Activated T-cell treated with anti-CD3 and anti-CD28 coated beads, Interleukin-2, amount 50 U/mL, for 48 hours (primary cell): ENCODE measurements at places on chromosomes 7 and 10.

DNA sequence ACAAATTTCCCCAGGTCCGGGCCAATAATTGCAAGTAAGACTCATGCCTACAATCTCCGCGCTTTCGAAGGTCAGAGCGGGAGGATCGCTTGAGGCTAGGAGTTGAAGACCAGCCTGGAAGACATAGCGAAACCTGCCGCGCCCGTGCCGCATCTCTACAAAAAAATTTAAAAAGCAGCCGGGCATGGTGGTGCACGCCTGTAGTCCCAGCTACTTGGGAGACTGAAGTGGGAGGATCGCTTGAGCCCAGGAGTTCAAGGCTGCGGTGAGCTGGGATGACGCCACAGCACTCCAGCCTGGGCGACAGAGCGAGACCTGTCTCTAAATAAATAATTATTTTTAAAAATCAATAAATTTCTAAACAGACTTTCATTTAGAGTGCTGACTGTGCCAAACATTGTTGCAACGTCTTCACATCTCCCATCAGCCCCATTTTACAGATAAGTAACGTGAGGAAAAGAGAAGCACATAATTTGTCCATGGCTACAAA, 494 bp upstream of the CFAP43 start:
- no peak for DNase-seq

DNA sequence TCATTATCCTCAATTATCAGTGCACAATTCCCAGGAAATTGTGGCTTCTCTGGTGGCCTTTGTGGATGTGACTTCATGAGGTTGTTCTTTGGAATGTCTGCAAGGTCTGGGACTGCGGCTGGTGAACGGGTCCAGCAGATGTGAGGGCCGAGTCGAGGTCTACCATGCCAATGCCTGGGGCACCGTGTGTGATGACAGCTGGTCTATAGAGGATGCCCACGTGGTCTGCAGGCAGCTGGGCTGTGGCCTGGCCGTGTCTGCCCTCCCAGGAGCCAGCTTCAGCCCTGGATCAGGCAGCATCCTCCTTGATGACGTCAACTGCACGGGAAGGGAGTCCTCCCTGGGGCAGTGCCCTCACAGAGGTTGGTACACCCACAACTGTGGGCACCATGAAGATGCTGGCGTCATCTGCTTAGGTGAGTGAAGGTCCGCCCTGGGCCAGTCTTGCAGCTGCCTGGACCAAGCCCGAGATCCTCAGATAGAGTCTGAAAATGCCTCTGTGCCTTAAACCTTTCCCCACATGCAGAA, 46.9 kb downstream of the CUZD1 start:
- no peak for DNase-seq

GRCh38 chr7:15905251-15906040, 219.0 kb upstream of the MEOX2 start:
- no peak for DNase-seq

DNA sequence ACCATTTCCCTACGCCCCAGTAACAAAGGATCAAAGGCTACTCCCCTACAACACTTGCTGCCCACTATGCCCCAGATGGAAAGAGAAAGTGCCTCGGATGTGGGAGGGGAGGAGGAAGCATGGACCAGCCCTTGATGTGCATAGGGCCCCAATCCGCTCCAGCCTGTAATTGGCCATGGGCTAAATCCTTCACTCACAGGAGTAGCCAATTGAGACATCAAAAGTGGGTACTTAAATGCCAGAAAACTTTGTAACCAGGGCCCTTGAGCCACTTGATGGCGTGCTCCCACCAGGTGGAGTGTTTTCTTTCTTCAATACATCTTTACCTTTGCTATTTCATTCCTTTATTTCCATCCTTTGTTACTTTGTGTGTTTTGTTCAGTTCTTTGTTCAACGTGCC, 500.5 kb upstream of the LRRN3 start:
- no peak for DNase-seq

- no peak for DNase-seq
These were observed 6.9 kb upstream of the MRPS24 start for GRCh38 chr7:43876241-43876640.

DNA sequence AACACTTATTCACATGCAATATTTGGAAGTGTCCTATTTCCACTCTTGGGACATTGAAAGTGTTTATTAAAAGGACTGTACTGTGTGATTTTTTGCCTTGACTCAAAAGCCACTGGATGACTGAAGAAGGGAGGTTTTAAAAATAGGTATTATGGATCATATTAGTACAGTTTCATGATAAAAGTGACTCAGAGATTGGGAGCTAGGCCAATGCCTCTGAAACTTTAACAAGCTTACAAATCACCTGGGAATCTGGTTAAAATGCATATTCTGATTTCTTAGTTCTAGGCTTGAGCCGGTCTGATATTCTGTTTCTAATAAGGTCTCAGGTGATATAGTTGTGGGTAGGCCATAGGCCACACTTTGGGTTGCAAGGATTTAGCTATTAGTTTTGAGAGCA, 191.2 kb downstream of the PLXDC2 start:
- no peak for DNase-seq
